ENCODE measurements at places on chromosomes 5 and 9.
A peak's percentile ranks its signal among the peaks of the same experiment; 100 is the strongest.

DNA sequence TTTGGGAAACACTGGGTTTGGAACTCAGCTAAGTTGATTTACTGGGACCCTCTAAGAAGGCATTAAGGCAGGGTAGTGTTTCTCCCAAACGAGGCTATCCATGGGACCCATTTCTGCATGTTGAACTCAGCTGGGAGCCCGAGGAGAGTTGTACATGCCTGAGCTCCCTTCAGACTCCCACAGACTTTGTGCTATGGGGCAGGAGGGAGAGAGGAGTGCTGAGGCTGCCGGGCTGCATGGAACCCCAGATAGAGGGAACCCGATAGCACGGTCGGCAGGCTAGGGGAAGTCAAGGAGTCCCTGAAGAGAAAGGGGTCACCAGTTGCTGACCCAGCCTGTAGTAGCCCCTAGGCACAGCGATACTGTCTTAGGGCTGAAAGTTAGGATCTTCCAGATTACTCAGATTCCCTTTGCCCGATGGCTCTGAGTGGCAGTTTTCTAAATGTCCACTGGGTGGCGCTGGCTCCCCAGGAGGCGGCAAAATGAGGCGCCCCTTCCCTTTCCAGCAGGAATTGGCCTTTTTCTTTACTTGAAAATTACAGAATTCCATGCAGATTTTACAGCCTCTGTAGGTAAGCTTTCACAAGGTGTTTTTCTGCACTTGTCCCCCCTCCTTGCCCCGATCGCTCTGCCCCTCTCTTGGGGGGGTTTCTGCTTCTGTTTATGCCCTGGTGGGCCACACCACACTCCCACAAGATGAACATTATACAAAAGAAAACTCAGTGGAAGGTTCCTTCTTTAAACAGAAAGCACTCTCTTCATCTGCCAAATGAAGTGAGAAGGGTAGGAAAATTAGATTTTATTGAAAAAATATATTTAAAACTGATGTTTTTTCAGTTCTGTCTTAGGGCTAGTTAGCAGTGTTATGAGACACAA, 17.8 kb downstream of the NANS start:
- peak; percentile 51 for DNase-seq

DNA sequence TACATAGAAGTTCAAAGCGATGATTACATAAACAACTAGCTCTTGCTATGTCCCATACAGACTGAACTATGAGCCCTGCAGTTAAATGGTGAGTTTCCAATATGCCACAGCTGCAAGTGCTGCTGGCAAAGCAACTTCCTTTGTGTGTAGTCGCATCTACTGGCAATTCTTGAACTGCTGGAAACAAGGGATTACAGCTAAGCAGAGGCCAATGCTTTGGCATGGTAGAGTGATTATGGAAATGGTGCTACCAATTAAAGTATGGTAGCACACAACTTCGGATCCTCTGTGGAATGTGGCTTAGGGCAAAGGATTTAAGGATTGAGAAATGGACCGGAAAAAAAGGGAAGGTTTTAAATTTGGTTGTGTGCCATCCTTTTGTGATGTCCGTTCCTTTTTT, 856.6 kb downstream of the MAT2B start:
- DNase-seq = no peak

DNA sequence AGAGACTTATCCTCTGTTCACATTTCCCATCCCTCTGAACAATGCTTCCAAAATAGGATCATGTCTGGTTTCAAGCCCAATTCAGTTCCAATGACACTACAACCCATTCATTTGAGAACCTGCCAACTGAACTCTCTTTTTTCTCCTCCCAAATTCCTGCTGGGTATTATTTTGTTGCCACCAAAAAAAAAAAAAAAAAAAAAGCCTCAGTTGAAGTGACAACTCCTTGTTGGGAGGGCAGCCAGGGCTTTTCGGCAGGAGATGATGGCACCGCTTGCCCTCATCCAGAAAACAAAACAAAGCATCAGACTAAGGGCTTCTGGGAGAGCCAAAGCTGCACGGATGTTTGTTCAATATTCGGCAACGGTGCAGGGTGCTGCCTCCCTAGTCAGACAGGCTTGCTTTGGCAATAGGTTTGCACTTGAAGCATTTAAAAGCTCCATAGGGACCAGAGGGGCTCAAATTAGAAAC, 30.6 kb upstream of the TRIM32 start:
- no peak for DNase-seq

DNA sequence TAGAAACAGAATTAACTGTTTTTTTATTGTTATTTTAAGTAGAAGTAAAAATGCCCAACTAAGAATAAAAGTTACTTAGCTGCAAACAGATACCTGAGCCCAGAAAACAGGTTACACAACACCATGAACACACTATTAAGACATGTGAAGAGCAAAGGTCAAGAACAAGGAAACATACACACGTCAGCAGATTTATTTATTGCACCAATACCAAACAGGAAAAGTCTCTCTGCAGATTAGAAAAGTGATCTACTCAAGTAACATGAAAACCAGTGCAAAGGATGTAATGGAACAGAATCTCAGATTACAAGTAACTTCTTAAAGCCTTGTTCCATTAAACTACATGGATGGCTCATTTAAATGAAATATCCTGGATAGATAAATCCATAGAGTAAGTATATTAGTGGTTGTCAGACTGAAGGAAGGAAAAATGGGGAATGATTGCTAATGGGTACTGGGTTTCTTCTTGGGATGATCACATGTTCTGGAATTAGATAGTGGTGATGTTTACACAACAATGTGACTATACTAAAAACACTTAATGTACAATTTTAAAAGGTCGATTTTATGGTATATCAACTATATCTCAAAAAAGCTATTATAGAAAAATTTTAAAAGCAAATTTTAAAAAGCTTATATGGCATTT, 6.1 kb downstream of the SAR1B start:
- DNase-seq = no peak

- peak; percentile 76 for DNase-seq
Measured at GRCh38 chr5:42994555-42995359, 45.4 kb downstream of the ANXA2R start.

DNA sequence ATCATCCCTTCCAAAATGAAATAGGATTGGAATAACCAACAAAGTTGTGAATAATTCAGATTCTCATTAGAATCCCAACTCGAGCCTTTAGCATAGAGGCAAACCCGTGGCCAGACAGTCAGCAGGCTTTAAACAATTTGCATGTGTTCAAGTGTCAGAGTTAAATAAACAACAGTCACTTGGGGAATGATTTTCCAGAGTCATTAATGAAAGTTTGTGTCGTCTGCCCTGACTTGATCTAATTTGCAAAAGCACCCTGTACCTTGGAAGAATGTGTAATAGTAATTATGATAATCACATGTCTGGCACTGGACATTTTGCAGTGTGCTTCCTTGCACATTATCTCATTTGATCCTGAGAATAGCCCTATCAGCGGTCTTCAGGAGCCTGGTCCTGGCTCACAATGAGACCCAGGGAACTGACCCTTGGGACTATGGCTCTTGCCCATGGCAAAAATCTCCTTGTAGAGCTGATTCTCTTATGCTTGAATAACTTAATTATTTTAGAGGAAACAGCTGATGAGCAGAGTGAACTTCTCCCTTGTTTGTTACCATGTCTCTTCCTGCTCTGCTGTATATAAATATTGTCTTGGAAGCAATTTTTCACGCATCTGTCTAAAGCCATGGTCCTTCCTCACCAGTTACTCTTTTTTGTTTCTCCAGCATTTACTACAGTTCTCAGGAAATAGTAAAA, 272.7 kb downstream of the NR3C1 start:
- DNase-seq = no peak

- DNase-seq = no peak
Measured at GRCh38 chr5:28174691-28175090, 1136.3 kb upstream of the CDH9 start.

- DNase-seq = no peak
Measured at GRCh38 chr5:172493906-172494305, 39.6 kb upstream of the SH3PXD2B start.

GRCh38 chr9:126516936-126517832, 96.5 kb upstream of the LMX1B start:
- DNase-seq = no peak

Data from stimulated activated CD8-positive, alpha-beta memory T cell treated with anti-CD3 and anti-CD28 coated beads, Interleukin-15, amount 100 ng/mL, for 1 hour (primary cell).